Central memory CD4-positive, alpha-beta T cell (primary cell): ENCODE measurements at places on chromosomes 5 and 9.
A peak's percentile ranks its signal among the peaks of the same experiment; 100 is the strongest.

DNA sequence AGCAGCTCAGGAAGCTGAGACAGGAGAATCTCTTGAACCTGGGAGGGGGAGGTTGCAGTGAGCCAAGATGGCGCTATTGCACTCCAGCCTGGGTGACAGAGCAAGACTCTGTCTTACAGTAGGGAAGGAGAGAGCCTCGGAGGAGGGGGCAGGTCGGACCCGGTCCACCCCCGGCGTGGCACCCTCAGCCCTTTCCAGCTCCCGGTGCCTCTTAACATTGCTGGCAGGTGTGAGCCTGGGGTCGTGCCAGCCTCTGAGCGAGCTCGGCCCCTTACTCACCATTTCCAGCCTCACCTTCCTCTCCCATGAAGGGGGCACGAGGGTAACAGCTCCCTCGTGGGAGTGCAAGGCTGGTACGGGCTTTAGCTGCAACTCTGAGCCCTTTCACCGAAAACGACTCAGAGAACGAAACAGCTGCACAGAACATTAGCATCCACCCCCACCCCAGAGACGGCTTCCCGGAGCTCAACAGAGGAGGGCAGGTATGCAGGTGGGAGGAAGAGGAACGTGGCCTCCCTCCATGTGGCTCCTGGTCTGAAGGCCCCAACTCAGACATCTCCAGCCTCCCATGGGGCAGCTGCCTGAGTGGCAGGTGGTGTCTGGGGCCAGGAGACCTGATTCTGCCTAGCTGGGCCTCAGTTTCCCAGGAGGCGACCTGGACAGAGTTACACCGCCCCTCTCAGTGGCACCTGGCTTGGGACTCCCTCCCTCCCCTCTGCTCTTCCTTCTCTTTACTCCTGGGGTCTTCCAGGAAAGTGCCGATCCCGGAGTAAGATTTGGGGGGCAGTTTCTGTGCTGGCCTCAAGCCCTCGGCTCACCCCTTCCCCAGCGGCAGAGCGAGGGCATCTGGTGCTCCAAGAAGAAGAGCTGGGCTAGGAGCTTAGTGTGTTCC, 28.5 kb upstream of the ABO start:
- DNase-seq = no peak

DNA sequence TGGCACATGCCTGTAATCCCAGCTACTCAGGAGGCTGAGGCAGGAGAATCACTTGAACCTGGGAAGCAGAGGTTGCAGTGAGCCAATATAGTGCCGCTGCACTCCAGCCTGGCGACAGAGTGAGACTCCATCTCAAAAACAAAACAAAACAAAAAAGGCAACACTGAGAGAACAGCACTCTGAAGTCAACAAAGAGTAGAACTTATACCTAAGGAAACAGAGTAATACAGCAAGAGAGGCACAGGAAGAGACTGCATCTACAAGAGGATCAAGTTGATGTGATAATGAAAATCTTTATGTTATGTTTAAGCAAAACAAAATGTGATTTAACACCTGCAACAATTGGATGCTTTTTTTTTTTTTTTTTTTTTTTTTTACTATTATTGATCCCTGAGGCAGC, 33.1 kb downstream of the FYB1 start:
- DNase-seq = peak; percentile 42

- no peak for DNase-seq
Measured at GRCh38 chr5:66863243-66864170, 267.3 kb downstream of the MAST4 start.

GRCh38 chr9:70444904-70445303, 30.4 kb upstream of the KLF9 start:
- no peak for DNase-seq

GRCh38 chr9:715300-715699, 126.2 kb upstream of the DMRT1 start:
- no peak for DNase-seq
